ENCODE measurements at places on chromosomes 1 and 21.

- no peak for DNase-seq
Observed at GRCh38 chr1:4564051-4564450, 90.4 kb upstream of the AJAP1 start.

DNA sequence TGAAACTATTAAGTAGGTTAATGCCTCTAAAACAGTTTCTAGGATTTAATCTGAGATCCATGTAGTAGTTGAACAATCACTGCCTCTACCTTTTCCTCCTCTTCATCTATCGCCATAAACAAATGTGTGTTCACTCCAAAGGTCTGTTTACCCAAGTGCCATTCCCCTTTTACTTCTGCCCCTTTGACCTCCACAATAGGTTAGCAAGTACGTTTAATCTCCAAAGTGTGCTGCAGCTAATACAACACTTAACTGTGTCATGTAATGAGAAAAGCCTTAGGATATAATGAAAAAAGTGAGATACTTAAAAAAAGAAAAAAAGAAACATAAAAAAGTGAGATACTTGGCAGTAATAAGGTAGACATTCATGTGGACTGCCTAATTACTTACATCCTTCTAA is 28.2 kb downstream of the GPBP1L1 start:
- no peak for DNase-seq

DNA sequence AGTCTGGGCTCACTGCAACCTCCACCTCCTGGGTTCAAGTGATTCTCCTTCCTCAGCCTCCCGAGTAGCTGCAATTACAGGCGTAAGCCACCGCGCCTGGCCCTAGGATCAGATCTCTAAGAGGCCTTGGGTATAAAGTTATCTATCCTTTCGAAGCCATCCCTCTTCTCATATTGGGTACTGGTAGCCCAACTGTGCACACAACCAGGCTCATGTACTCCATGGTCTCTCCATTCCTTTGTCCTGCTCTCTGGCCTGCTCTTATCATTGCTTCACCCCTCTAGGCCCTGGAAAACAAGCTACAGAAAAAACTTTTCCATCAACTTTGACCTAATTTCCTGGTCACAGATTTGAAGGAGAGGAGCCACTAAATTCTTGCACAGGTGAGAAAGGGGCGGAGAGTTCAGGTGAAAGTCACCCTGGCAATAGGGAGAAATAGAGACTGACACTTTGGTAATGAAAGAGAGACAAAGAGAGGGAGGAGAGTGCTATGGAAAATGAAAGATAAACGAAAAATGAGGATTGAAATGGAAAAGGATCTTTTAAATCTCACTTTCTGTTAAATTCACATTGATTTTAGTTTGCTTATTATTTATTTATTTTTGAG is 6.0 kb downstream of the TXNIP start:
- no peak for DNase-seq

GRCh38 chr1:159612211-159612885 is 24.7 kb downstream of the APCS start:
- DNase-seq: no peak

DNA sequence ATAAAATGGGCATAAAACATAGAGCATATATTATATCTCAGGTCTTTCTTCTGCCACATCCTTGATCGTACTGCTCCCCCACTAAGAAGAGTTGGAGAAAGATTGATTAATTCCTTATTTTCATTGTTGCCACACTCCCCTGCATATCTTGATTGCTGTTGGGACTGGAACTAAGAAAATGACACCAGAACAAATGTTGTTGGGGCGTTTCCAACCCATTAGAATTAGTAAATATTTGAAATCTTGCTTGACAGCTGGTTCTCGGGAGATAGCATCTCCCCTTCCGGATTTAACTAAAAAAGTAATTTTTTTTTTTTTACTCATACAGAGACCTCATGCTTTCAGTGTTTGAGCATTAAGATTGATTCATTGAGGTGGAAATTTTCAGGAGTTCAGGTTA is 493.0 kb upstream of the PLXNA2 start:
- DNase-seq: no peak

Measured in effector memory CD8-positive, alpha-beta T cell (primary cell).